ENCODE measurements at places on chromosomes 12 and 14.
A peak's percentile ranks its signal among the peaks of the same experiment; 100 is the strongest.

GRCh38 chr14:58177125-58177524, 22.8 kb upstream of the ACTR10 start:
- no peak for DNase-seq

DNA sequence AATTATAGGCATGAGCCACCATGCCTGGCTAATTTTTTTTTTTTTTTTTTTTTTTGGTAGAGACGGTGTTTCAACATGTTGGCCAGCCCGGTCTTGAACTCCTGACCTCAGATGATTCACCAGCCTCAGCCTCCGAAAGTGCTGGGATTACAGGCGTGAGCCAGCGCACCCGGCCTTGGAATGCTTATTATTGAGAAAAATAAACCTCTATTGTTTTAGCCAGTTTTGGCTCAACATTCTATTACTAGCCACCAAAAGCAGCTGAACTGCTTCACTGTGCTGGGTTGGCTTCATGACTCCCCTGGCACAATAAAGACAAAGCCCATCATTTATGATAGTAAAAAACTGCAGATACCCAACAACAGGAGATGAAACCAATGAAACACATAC, 93.5 kb upstream of the CEP83 start:
- DNase-seq = peak; percentile 73

DNA sequence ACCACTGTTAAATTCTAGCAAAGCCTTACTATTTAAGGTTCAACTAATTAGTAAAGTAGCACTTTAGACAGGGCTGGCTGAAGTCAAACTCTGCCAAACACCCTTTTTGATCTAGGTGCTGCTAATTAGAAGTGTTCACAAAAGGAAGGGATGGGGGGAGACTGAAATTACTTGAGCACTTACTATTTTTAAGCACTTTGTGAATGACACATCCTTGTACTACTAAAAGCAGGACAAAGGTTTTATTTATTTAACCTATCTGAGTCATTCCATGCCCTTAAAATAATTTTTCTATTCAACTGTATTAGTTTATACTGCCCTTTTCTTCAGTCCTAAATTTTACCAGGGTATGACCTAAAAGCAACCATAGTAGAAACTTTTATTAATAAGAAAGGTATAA, 20.1 kb downstream of the MBIP start:
- DNase-seq = no peak

DNA sequence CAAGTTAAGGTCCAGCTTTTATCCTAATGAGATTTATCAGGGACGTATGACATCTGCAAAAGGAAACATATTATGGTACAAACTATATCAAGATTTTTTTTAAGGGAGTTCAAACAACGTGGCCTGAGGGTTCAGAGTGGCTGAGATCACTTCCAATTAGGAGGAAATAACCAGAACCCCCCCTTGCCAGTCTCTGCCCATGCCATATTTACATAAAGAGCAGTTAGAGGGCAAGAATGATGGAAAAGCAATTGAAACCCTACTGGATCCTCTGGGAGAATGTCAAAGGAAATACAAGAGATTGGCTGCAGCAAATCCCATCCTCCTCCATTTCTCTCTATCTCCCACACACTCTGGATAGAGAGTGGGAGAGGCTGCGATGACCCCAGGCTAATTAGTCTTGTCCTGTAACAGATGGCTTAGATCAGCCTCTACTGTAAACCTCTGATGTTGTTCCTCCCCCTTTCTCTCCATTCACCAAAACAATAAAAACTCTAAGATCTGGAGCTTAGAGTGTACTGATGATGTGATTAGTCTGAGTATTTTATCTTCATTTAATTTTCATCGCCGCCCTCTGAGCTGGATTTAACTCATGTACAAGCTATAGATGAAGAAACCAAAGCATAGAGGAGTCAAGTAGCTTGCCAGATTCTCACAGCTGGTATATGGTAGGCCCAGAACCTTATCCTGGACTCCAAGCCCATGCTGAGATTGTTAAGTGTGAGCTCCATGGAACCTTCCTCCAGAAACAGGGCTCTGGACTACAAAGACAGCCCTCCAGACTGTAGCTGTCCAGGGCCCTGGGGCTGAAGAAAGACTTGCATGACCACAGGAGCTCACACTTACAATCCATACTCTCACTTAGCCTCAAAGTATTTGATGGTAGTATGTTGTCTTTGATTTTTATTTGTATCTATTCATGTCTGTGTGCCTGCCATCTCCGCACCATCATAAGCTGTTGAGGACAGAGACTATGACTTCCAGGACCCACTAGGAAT, 54.1 kb upstream of the GNG2 start:
- DNase-seq = no peak

DNA sequence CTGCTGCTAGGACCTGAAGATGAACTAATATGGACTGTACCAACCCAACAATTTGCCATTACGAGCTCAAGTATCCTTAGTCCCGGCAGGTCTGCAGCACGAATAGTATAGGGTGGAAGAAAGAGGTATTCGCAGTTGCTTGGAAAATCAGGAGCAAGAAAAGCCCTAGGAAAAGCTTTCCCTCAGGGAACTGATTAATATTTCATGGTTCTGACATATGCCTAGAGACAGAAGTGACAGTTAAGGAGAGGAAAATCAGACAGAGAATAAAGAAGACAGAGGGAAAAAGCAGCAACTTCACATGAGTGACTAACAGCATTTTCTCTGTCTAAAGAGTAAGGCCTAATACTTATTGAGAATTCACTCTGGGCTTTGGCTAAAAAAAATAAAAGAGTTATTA, 602.9 kb upstream of the ATP2B1 start:
- no peak for DNase-seq

DNA sequence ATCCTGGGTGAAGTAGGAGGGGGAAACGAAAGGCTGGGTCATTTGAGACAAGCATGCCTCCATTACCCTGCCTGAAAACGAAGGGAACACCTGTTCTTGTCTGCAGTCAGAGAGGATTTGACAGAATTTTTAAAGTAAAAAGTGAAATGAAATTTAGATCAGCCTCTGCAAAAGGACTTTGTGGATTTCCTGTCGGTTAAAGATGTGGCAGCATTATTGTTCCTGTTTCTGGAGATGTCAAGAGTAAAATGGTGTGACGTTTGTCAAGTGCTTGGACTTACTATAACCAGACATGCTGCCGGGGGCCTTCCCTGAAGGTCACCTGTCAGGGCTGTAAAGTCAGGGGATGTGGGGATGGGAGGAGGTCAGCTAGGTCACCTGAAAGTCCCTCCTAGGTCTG, 32.0 kb downstream of the NRXN3 start:
- no peak for DNase-seq

GRCh38 chr14:97592341-97592980, 795.3 kb downstream of the VRK1 start:
- no peak for DNase-seq

- no peak for DNase-seq
Observed at GRCh38 chr14:20782280-20782890, 1.3 kb downstream of the RNASE6 start.

- DNase-seq = no peak
Observed at GRCh38 chr14:57087841-57088240, 180.9 kb downstream of the EXOC5 start.

- no peak for DNase-seq
Observed at GRCh38 chr12:80293347-80293746, 150.7 kb upstream of the PTPRQ start.

DNA sequence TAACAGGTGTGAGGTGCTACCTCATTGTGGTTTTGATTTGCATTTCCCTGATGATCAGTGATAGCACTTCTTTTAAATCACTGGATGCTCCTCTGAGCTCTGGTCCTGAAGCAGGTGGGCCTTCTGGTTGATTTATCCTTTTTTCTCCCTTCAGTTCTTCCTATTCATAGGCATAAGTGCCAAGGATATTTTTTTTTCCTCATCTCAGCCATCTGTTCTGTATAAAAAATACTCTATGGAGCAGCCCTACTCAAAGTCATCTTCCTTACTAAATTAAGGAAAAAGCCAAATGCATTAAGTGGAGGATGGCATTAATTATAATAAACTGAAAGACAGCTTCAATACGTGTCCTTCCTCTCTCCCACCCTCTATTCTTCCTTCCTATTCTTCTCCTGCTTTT, 18.4 kb downstream of the SPIC start:
- DNase-seq = no peak

GRCh38 chr14:74240794-74241651, 1.8 kb downstream of the VSX2 start:
- DNase-seq = no peak

DNA sequence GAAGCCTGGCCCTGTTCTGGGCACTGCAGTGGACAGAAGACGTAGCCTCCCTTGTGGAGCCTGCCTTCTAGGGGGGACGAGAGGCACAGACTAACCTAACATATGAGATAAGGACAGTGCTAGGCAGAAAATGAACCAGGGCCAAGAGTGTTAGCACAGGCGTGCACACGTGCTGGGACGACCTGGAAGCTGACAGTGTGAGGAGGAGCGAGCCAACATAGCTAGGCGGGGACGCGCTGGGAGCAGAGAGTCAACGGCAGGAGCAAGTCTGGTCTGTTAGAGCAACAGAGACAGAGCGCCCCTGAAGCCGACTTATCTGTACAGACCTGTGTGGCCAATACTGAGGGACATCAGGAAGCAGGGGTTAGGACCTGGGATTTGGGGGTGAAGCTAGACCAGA, 8.0 kb downstream of the PXMP2 start:
- DNase-seq = no peak

- DNase-seq = no peak
Observed at GRCh38 chr12:8507596-8507995, 5.7 kb upstream of the CLEC4D start.

DNA sequence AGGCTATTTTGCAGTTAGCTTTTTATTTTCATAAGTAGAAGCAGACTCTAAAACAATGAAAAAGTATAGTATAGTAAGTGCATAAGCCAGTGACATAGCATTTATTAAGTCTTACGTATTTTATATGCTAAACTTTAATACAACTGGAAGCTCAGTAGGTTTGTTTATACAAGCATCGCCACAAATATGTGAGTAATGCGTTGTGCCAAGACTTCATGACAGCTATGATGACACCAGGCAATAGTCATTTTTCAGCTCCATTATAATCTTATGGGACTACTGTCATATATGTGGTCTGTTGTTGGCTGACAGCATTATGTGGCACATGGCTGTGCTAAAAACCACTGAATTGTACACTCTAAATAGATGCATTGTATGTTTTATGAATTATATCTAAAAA, 40.3 kb downstream of the SLC38A2 start:
- DNase-seq = peak; percentile 44

DNA sequence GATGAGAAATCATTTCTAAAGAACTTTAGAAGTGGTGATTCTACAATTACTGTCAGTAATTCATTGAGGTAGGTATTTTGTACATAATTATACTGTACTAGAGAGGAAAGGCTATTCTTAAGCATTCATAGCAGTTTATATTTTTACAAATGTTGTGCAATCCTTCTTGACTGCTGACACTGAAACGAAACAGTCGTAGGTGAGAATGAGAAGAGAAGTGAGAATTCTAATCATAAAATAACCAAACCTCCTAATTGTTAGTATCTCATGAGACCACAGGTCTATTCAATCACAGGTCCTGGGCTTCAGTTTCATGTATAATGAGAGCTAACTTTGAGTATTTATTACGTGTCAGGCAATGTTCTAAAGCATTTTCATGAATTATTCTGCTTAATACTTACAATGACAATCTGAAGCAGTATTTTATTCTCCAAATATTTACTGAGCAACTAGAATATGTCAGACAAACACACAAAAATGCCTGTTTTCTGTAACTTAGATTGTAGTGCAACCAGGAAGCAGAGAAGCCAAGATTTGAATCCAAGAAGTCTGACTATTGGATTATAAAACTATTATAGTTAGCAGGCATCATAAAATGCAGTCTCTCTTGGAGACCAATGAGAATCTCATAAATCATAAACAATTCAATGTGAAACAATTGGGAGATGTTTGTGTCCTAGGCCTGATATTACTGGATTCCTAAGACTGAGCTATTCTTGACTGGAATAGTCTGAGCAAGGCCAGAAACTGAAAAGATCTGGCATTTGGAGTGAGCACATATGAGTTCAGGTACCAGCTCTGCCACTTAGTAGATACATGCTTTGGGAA, 24.3 kb downstream of the RERG start:
- no peak for DNase-seq

- peak; percentile 3 for DNase-seq
Observed at GRCh38 chr12:30753751-30754382, 884 bp downstream of the CAPRIN2 start.

DNA sequence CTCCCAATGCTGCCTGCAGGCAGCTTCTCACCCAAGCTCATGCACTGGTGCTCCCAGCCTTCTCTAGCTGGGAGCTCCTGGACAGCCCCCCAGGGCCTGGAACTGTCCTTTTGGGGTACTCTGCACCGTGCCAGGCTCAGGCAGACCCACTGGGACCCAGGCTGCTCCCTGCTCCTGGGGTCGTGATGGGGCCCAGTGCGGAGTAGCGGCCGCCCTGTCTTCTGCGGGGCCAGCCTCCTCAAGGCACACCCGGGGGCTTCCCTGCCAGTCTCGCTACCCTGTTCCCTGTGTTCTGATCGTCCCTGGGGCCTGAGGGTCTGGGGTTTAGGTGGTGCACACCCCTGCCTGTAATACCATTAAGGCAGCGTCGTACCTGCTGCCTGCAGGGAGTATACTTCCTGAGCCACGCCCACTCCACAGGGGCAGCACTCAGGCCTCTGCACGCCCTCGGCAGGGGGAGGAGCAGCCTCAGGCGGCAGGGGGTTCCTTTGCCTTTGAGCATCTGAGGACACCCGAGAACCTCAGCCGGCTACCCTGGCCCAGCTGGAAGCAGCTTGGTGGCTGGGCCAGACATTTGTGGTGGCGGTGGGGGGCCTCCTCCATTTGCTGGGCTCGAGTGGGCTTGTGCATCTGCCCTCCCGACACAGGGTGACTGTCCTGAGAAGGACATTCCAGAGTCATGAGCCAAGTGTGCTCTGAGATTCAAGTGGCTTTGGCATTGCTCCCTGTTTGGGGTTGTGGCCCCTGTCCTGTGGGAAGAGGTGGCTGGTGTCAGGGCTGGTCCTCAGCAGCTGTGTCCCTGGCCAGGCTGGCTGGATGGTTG, 9.2 kb upstream of the CRIP2 start:
- DNase-seq = no peak

DNA sequence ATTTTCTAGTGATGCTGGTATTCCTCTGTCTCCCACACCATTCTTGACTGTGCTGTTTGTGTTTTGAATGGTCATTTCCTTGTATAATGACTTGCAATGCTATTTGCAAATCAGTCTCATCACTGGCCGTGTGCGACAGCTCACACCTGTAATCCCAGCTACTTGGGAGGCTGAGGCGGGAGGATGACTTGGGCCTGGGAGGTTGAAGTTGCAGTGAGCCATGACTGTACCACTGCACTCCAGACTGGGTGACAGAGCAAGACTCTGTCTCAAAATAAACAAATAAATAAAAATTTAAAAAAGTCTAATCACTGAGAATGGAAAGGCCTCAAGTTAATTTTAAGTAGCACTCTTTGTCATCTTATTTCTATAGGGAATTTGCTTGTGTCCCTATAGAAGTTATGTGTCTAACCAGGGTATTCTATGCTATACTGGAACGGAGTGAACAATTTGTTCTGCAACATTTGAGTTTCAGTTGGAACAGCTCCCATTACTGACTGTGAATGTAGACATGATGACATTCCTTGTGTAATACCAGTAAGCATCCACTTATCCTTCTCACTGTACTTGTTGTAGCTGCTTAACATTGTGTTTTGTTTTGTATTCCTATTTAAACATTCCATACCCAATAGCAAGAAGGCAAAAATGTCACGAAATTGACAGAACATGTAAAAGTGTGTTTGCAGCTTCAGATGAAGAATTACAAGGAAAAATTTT, 126.3 kb downstream of the MGST1 start:
- DNase-seq = no peak
